ENCODE measurements at places on chromosomes 5 and 9. TPM values are rescaled to one million over a fixed set of nuclear protein-coding genes. Genes with fewer than 3 reads are reported as not detected.

C5orf47 gene
- not detected for total RNA-seq

DNA sequence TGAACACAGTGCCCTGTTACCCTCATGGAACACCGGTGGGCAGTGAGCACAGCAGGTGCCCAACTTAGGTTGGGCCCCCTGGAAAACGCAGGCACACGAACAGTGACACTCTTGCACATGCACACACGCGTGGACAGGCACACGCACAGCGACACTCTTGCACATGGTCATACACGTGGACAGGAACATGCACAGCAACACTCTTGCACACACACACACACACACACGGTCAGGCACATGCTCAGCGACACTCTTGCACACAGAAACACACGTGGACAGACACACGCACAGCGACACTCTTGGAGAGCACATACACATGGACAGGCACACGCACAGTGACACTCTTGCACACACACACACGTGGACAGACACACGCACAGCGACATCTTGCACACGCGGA is 559.4 kb upstream of the ADAMTS16 start:
- no peaks in the 10 kb centered on the region for H3K36me3 ChIP-seq
- no peaks in the 10 kb centered on the region for H3K27me3 ChIP-seq
- no peak for DNase-seq
- H3K4me3 ChIP-seq, result no peak overlapping the region

SLC6A19 gene
- not detected for total RNA-seq

DNA sequence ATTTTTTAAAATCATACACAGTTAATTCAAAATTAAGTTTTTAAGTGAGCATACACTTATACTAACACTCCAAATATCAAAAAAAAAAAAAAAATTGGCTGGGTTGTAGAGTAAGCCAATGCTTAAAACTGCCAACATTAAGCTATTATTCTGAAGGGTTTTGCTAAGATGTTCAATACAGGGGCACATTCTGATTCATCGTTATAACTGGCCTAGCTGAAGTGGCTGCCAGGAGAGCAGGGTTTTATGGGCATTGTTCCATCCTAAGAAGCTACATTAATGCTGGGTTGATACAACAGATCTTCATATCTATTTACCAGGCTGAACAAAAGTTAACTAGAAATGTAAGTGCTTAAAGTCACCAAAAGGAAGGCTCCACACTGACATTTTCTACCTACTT is 13.4 kb downstream of the ELAVL2 start:
- no peak overlapping the region for H3K4me3 ChIP-seq
- H3K36me3 ChIP-seq, result no peaks in the 10 kb centered on the region
- no peaks in the 10 kb centered on the region for H3K4me1 ChIP-seq
- H3K27me3 ChIP-seq, result no peaks in the 10 kb centered on the region

GRCh38 chr5:78926252-78926651 is 58.9 kb downstream of the ARSB start:
- no peak for DNase-seq
- no peaks in the 10 kb centered on the region for H3K36me3 ChIP-seq

DNA sequence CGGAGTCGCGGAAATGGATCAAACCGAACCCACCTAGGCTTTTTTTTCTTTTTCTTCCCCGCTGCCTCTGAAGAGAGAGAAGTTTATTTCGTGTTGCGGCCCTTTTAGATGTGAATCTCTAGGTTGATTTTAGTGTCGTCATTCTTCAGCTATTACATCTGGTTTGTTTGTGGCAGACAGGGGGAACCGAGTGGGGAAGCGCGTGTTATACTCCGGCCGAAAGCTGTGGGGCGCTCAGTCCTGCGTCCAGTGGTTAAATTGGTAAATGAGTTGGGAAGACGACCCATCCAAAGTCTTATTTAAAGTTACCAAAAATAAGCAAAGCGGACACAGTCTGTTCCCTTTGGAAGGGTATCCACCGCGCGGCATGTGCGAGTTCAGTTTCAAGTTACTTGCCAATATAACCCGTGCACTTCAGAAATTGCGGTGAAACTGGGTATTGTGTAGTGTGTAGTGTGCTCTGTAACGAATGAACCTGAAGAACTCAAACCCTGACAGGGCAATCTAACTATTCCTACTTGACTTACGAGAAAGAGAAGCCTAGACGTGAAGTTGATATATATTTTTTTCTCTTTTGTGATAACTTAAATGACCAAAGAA is 1.3 kb downstream of the MAN2A1 start:
- peak; percentile 71 for DNase-seq
- peaks cover 54% of the 10 kb centered on the region for H3K4me1 ChIP-seq
- H3K4me3 ChIP-seq, result peak overlapping the region; percentile 95
- H3K36me3 ChIP-seq, result peaks cover 8% of the 10 kb centered on the region
- no peaks in the 10 kb centered on the region for H3K27me3 ChIP-seq

- peaks cover 8% of the 10 kb centered on the region for H3K4me1 ChIP-seq
- H3K4me3 ChIP-seq, result no peak overlapping the region
- no peak for DNase-seq
- H3K27ac ChIP-seq, result peak overlapping the region; percentile 15
- H3K36me3 ChIP-seq, result no peaks in the 10 kb centered on the region
These were observed 19.9 kb upstream of the HMHB1 start for GRCh38 chr5:143791848-143792731.

- no peak for DNase-seq
- no peak overlapping the region for H3K4me3 ChIP-seq
- H3K4me1 ChIP-seq, result no peaks in the 10 kb centered on the region
- H3K27me3 ChIP-seq, result no peaks in the 10 kb centered on the region
- H3K36me3 ChIP-seq, result peaks cover 19% of the 10 kb centered on the region
These were observed 42.6 kb downstream of the ZDHHC21 start for GRCh38 chr9:14650596-14650995.

IL3 gene
- total RNA-seq, result 10.8 TPM

ZFP2 gene
- total RNA-seq, result 0.85 TPM

DNA sequence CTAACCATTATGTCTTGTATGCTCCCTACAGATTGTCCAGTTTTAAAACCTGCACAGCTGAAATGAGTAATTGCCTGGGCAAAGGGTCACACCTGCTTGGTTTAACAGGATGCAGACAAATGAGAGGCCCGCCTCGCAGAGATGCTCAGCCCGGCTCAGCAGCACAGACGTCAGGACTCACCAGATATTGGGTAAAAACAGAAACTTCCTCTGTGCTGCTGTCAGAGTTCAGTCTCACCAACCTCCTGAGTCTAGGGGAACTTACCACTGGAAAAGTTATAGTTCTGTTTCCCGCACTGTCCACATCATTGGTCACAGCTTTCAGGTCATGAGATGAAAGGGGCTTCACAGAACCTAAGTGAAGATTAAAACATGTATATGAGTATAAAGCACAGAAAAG is 152.5 kb downstream of the ESM1 start:
- H3K4me3 ChIP-seq, result no peak overlapping the region
- H3K4me1 ChIP-seq, result peaks cover 7% of the 10 kb centered on the region
- no peak overlapping the region for H3K27ac ChIP-seq
- H3K27me3 ChIP-seq, result no peaks in the 10 kb centered on the region

GRCh38 chr5:129345213-129345924 is 114.7 kb upstream of the ADAMTS19 start:
- H3K4me3 ChIP-seq, result no peak overlapping the region
- DNase-seq, result no peak
- H3K4me1 ChIP-seq, result no peaks in the 10 kb centered on the region
- no peaks in the 10 kb centered on the region for H3K27me3 ChIP-seq
- no peaks in the 10 kb centered on the region for H3K36me3 ChIP-seq
- no peak overlapping the region for H3K27ac ChIP-seq

- no peak overlapping the region for H3K27ac ChIP-seq
- H3K27me3 ChIP-seq, result peaks cover 5% of the 10 kb centered on the region
- H3K4me1 ChIP-seq, result no peaks in the 10 kb centered on the region
These were observed 77.3 kb downstream of the SLC25A46 start for GRCh38 chr5:110815916-110816605.

GRCh38 chr5:109022056-109022455 is 274.4 kb downstream of the FER start:
- peaks cover 7% of the 10 kb centered on the region for H3K36me3 ChIP-seq
- H3K4me3 ChIP-seq, result no peak overlapping the region
- no peaks in the 10 kb centered on the region for H3K27me3 ChIP-seq
- no peak overlapping the region for H3K27ac ChIP-seq
- no peaks in the 10 kb centered on the region for H3K4me1 ChIP-seq

- no peaks in the 10 kb centered on the region for H3K4me1 ChIP-seq
- H3K4me3 ChIP-seq, result no peak overlapping the region
- DNase-seq, result no peak
- H3K27me3 ChIP-seq, result peaks cover 7% of the 10 kb centered on the region
- H3K36me3 ChIP-seq, result no peaks in the 10 kb centered on the region
These were observed 98.8 kb downstream of the HSD17B3 start for GRCh38 chr9:96202971-96203780.

DNA sequence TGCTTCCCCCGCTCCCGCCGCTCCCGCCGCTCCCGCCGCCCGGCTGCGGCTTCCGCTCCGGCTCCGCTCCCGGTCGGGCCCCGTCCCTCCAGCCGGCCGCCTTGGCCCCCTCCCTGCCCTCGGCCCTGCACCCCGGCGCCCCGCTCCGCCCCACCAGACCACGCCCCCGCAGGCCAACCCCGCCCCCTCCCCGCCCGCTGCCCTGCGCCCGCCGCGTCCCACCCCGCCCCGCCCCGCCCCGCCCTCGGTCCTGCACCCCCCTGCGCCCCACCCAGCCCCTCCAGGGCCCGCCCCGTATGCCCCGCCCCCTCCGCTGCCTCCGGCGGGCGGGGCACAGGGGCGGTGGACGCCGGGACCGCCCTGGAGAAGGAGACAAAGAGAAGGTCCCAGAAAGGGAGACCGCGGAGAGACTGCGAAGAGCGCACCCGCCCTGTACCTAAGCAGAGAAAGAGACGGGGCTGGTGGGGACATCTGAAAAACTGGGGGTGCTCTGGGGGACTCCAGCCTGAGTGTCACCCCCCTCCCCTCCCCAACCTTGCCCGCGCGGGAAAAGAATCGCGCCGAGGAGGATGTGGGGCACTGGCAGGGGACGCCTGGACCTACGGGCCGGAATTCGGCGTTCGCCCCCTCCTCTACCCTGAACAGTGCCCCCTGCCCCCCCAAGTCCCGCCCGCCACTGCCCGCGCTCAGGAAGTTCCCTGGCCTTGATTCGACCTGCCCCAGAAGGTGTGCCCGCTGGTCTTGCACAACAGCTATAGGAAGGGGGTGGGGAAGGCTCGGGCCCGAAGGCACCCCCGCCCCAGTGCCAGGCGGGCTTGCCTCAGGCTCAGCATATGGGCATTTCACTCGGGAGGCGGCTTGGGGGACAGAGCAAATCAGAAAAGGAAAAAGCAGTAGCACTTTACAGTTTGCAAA is 42.8 kb upstream of the STXBP1 start:
- no peaks in the 10 kb centered on the region for H3K27me3 ChIP-seq
- H3K4me3 ChIP-seq, result peak overlapping the region; percentile 71
- H3K36me3 ChIP-seq, result no peaks in the 10 kb centered on the region
- H3K27ac ChIP-seq, result peak overlapping the region; percentile 38
- H3K4me1 ChIP-seq, result peaks cover 26% of the 10 kb centered on the region
- DNase-seq, result peak; percentile 88

DNA sequence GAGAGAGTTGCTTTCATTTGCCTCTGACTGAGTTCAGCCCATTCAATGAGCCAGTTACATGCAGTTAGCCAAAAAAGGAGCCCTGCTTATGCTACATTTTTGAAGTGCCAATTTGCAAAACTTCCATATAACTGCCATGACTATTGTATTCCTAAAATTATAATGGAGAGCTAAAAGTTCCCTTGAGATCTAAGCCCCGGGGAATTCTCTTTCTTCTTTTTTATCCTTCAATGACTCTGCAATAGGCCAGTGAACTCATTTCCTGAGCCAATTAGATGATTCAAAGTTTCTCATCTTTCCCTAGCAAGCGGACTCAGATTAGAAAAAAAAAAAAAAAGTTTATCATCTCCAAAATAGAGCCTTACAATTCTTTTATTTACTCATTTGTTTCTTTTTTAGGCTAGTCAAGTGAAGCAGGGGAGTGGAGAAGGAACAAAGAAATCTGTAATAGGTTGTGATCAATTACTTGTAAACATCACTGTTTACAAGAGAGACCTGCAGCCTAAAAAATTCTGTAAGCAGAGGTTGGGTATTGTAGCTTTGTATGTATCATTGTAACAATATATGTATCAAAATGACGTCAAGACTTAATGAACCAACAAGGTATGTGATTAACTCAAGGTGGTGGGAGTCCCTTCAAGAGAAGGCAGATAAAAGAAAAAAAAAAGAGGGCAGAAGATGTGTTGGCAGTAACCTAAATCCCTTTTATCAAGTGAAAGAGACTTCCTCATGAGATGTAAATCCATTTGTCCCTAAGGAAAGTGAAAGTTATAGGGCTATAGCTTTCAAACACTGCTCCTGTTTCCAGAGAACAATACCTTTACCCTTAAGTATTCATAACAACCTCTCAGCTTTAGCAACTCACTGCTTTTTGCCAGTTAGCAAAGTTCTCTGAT is 48.7 kb upstream of the HOMER1 start:
- H3K36me3 ChIP-seq, result peaks cover 7% of the 10 kb centered on the region
- H3K4me3 ChIP-seq, result peak overlapping the region; percentile 5
- H3K27me3 ChIP-seq, result no peaks in the 10 kb centered on the region
- H3K27ac ChIP-seq, result peak overlapping the region; percentile 99

OBP2B gene
- total RNA-seq, result not detected

GRCh38 chr5:10440367-10440990 is 1.2 kb upstream of the ROPN1L start:
- H3K36me3 ChIP-seq, result peaks cover 4% of the 10 kb centered on the region
- peaks cover 23% of the 10 kb centered on the region for H3K4me1 ChIP-seq
- no peak overlapping the region for H3K4me3 ChIP-seq
- H3K27ac ChIP-seq, result no peak overlapping the region
- peaks cover 3% of the 10 kb centered on the region for H3K27me3 ChIP-seq
- DNase-seq, result no peak

- no peaks in the 10 kb centered on the region for H3K27me3 ChIP-seq
- no peak for DNase-seq
- H3K4me3 ChIP-seq, result no peak overlapping the region
- peaks cover 16% of the 10 kb centered on the region for H3K36me3 ChIP-seq
These were observed 47.7 kb downstream of the MAPKAP1 start for GRCh38 chr9:125659201-125659840.

DNA sequence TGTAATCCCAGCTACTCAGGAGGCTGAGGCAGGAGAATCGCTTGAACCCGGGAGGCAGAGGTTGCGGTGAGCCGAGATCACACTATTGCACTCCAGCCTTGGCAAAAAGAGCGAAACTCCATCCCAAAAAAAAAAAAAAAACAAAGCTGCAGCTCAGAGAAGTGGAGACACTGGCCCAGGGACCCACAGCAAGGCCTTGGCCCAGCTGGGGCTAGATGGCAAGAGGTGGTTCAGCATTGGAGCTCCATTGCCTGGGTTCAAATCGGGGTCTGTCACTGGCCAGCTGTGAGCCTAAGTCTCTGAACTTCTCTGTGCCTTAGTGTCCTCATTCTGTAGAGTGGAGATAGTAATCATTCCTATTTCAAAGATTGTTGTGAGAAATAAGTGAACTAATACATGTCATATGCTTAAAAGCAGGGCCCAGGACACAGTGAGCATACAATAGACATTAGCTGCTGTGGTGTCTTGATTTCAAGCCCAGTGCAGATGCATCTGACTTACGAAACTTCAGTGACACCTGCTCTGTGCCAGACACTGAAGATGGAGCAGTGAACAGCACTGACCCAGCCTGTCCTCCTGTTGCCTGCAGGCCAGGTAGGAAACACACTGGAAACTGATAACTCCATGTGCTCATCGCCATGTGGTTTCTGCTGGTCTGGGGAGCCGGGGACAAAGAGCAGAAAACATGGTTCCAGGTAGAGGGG is 127.7 kb downstream of the C9orf50 start:
- H3K36me3 ChIP-seq, result peaks cover 32% of the 10 kb centered on the region
- no peaks in the 10 kb centered on the region for H3K27me3 ChIP-seq
- H3K27ac ChIP-seq, result peak overlapping the region; percentile 24
- no peak overlapping the region for H3K4me3 ChIP-seq

All from activated CD4-positive, alpha-beta T cell treated with anti-CD3 and anti-CD28 coated beads for 36 hours (primary cell).